Activated CD4-positive, CD25-positive, alpha-beta regulatory T cell (primary cell): ENCODE measurements at places on chromosomes 1 and 21.

DNA sequence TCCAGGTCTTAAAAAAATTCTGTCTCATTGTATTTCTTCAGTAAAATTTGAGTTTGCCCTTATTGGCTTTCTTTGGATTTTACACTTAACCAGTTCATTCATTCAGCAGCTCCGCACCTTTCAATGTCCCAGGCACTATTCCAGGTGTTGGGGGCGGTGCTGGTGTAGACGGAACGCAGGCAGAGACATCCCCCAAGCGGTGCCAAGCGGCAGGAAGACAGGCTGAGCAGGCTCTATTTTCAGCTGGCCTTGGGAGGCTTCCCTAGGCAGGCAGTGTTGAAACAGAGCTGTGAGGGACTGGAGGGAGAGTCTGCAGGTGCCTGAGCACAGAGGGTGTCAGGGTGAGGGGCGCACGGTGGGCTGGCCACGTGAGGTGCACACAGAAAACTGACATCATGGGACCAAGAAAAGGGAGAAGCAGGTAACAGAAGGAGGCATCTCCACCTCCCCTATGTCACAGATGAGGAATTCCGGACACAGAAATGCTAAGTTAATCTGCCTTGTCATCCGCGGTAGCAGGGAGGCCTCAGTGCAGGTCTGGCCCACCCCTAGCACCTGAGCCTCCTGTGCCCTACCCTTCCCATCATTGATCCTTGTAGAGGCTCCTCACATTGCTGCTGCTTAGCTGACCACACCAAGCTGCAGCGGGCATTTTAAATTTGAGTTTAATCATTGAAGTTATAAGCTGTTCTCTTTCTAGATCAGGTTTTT lies 40.8 kb downstream of the SLC37A1 start:
- no peak for DNase-seq

DNA sequence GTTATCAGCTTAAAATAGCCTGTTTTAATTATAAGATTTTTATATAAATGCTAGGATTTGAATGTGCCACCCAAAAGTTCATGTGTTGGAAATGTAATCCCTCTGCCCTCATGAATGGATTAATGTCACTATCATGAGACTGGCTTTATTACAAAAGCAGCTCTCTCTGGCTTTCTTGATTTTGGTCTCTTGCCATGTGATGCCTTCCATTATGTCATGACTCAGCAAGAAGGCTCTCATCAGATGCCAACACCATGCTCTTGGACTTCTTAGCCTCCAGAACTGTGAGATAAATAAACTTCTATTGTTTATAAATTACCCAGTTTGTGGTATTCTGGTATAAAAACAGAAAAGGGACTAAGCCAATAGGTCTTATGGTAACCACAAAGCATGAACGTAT lies 6.9 kb upstream of the PRSS38 start:
- no peak for DNase-seq

DNA sequence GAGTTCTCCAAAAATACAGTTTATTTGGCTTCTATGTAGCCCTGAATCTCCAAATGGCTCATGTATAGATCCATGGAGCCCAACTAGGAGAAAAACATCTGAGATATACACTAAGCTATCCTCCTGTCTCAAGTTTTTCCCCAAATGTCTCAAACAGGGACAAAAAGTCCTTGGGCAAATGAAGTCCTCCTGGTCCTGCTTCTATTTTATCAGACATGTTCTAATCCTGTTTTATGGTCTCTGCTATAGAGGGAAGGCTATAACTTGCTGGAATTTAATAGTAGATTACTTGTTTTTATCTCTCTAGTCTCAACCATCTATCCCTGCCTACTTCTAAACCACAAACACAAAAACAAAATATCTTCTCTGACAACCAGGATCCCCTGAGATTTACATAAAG lies 26.9 kb downstream of the CRP start:
- DNase-seq: no peak

- DNase-seq: no peak
Measured at GRCh38 chr1:27545876-27546275, 55.9 kb upstream of the WASF2 start.

DNA sequence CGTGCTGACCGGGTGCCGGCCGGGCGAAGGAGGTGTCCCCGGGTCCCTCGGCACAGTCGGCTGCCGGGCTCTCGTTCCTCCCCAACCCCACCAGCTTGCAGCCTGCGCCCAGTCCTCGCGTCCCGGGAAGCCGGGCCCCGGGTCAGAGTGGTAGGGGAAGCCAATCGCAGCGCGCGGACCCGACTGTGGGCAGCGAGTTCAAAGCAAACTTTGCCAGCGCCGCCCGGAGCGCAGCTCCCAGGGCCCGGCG lies 328 bp downstream of the MYCL start:
- no peak for DNase-seq

DNA sequence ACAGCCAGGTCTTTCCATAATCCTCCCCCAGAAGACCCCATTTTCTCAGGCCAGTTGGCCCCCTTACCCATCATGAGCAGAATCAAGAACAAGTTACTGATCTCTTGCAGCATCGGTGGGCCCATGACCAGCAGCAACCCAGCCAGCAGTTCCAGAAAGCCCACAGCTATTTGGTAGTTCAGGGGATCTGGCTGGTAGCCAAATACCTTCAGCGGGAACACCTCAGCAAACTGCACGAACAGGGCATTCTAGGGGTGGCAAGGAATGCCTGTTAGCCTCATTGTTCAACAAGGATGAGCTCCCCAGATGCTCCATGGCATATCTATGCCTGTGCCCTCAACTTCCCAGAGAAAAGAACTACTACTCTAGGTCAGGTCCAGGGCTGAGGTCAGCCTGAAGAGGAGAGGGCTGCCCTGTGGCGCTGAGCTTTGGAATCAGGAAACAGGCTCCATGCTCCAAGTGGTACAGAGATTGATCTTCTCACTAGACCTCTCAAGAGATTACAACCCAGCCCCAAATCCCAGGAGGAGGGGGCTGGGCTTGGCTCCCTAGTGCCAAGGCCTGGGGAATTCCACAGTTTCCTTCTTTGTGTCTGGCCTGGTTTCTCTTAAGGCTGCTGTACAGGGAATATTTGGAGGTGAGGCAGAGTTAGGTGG lies 1.3 kb downstream of the TMEM35B start:
- DNase-seq: no peak

DNA sequence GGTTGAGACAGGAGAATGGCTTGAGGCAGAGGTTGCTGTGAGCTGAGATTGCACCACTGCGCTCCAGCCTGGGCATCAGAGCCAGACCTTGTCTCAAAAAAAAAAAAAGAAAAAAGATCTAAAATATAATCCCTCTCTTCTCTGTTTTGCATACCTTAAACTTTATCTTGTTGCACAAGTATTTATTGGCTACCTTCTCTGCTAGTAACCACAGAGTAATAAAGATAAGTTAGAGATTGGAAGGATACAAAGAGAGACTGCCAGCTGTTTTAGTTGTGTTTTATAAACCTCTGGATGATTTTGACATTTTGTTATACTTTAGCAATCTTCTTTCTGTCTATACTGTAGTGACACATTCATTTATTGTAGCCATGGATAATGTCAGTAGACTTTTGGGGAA lies 27.7 kb downstream of the AGO3 start:
- no peak for DNase-seq

DNA sequence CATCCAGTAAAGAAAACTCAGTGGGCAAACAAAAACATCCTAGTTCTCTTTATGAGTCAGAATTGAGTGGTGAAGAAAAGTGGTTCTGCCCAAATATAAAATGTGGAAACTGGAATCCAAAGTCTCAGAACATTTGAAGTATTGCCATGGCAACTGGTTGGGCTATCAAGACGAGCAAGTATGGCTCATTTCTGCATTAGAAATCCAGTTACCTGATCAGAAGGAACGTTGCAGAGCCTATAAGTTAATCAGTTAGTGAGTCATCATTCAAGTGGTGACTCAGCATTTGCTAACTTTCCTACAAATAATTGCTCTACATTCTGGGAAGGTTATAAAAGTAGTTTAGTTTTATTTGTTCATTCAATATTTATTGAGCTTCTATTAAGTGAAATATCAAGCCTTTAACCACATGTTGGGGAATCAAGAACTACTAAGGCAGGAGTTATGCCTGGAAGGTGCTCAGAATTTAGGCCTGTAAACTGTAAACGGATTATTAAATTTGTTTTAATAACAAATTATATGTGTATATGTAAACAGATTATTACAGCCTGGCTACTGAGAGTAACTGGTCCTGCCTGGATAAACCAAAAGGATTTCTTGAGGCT lies 104.3 kb downstream of the PAPPA2 start:
- no peak for DNase-seq

DNA sequence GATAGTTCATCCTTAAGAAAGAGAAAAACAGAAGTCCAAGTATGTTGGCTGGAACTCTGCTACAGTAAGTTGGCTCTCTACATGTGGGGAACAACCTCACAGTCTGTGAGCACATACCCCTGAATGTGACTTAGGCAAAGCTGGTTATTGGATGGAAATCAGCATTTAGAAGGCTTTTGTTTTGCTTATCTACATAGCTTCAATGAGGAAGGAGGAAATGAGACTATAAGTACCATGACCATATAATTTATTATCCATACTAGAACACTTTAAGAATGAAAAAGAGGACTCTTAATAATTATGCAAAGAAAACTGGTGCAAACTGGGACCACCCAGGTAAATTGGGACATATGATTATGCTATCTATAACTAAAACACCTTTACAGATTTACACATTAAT lies 31.7 kb upstream of the CD55 start:
- no peak for DNase-seq

DNA sequence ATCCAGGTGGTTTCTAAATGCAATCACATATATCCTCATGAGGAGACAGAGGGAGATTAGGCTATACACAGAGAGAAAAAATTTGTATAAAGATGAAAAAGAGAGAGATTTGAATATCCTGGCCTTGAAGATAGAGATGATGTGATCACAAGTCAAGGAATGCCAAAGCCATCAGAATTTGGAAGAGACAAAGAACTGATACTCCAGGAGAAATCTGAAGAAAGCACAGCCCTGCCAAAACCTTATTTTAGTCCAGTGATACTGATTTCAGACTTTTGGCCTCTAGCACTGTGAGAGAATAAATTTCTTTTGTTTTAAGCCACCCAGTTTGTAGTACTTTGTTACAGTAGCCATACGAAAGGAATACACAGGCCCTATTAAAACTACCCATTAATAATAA lies 33.4 kb downstream of the DOCK7 start:
- DNase-seq: no peak

DNA sequence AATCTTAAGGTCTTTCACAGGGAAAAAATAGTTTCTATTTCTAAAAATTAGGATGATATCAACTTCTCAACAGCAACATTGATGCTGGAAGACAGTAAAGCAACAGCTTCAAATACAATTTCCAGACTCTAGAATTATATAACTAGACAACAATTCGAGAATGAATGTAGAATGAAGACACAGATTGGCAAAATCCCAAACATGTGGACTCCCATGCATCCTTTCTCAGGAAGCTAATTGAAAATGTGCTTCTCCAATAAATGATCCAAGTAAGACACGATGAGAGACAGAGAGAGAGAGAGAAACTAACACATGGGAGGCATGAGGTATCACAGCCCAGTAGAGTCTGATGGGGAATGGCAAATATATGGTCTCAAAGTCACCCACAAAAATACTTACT lies 21.5 kb upstream of the SIM2 start:
- DNase-seq: no peak

GRCh38 chr1:118960567-118961136 lies 27.5 kb downstream of the TBX15 start:
- no peak for DNase-seq

GRCh38 chr1:118322331-118322730 lies 137.3 kb upstream of the SPAG17 start:
- DNase-seq: no peak

GRCh38 chr1:241229711-241230110 lies 127.3 kb downstream of the RGS7 start:
- no peak for DNase-seq
